ENCODE measurements at places on chromosomes 2 and 18. TPM values are rescaled to one million over a fixed set of nuclear protein-coding genes. Genes with fewer than 3 reads are reported as not detected.

HOXD10 gene
- 1.9 TPM for total RNA-seq

NAT8 gene
- not detected for total RNA-seq

ADGRF3 gene
- not detected for total RNA-seq

DYNC1I2 gene
- 121 TPM for total RNA-seq

PLA2R1 gene
- 31.6 TPM for total RNA-seq

CSRNP3 gene
- total RNA-seq: 8.3 TPM

WDR75 gene
- 31.5 TPM for total RNA-seq

IL1A gene
- total RNA-seq: 0.18 TPM

GRCh38 chr2:224983712-224984554 lies 58.3 kb downstream of the DOCK10 start:
- DNase-seq: no peak

DNA sequence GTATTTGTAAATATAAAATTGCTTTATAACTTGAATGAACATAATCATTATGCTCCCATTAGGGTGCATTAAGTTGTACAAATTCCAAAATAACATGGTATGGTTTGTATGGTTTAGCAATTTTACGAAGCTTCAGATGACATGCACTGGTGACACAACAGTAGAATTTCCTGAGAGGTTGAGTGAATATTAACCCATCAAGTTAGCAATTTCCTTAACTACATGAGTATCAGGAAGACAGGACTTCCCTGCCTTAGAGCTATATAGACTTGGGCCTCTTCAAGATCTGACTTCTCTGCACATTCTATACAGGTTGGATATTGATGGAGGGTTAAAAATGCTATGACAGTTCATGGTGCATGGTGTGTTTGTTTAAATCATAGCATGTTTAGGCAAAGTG lies 60.2 kb downstream of the ZC3H6 start:
- no peak for DNase-seq

- no peak for DNase-seq
Observed at GRCh38 chr18:62717925-62718800, 2.8 kb downstream of the PHLPP1 start.

GRCh38 chr2:129604560-129604959 lies 374.9 kb upstream of the RAB6C start:
- DNase-seq: no peak

DNA sequence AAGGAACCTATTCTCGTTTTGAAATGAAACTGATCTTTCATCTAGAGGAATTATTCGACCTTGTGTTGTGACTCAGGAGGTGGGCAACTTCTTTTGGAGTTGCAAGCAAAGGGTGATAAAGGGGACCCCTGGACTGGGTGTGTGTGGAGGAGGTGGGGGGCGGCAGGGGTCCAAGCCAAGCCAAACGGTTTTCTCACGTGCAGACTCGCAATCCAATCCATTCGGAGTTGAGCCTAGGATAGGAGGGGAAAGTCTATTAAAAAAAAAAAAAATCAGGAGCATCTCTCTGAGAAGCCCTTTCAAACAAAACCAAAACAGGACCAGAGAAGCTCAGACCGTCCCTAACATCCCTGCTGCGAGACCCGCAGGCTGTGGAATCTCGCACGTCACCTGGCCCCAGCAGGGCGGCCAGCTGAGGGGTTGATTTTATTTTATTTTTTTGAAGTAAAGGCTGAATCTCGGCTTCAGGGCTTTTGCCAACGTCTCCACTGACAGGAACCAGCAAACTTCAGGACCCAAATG lies 3.7 kb upstream of the ZEB2 start:
- no peak for DNase-seq

GRCh38 chr2:109341355-109342255 lies 212.6 kb downstream of the SH3RF3 start:
- no peak for DNase-seq

GRCh38 chr2:38692636-38693318 lies 26.9 kb downstream of the GALM start:
- no peak for DNase-seq

- DNase-seq: no peak
Observed at GRCh38 chr2:200756618-200757321, 54.9 kb upstream of the BZW1 start.

- DNase-seq: no peak
Observed at GRCh38 chr2:146950361-146950760, 894.5 kb upstream of the ACVR2A start.

DNA sequence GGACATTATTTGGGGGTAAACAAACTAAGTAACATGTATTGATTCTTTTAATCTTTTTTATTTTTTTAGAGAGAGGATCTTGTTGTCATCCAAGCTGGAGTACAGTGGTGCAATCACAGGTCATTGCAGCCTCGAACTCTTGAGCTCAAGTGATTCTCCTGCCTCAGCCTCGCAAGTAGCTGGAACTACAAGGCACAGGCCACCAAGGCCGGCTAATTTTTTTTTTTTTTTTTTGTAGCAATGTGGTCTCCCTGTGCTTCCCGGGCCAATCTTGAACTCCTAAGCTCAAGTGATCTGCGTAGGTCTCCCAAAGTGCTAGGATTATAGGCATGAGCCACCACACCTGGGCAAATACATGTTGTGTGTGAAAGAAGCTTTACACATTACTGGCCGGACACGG lies 29.6 kb downstream of the OLA1 start:
- DNase-seq: no peak

DNA sequence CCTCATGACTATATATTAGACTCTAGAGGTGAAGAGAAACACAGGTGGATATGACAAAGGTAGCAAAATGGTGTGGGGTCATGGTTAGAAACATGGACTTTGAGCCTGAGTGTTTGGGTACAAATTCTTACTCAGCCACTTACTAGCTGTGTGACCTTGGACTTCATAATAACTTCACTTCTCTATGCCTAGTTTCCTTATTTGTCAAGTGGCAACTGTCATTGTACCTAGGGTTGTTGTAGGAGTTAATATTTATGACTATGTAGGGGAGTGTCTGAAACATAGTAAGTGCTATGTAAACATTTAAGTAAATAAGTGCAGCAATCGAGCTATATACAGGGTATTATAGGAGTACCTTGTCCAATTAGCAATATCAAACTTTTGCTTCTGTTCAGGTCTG lies 49.7 kb upstream of the RAPH1 start:
- DNase-seq: no peak

- DNase-seq: no peak
Observed at GRCh38 chr2:165675551-165675968, 118.5 kb downstream of the GALNT3 start.

DNA sequence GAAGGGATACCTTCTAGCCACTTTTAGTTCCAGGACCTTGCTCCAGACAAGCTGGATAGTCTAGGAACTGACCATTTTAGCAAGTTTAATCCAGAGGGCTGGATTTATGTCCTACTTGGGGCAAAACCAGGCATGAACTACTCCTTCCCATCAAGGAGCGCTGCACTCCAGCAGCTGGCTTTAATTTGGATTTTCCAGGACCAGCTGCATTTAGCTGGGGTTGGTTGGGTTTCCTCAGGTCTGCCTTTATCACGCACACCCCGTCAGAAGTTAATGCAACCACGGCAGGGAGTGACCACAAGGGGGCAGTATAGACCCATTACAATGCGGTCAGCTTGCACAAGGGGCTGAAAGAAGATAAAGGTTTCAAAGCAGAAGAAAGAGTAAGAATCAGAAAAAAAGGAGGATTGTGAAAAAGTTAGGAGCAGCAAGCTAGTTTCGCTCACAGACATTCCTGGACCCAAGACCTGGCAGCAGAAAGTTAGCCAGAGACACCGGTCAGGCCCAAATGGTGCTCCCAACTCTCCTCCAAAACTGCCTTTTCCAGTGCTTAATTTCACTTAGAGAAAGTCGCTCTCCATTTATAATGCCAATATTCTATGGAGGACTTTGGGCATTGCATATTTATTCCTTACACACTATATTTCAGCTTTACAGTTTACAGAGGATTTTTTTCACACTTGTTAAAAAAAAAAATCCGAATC lies 40.1 kb downstream of the SLC4A1AP start:
- peak; percentile 92 for DNase-seq

DNA sequence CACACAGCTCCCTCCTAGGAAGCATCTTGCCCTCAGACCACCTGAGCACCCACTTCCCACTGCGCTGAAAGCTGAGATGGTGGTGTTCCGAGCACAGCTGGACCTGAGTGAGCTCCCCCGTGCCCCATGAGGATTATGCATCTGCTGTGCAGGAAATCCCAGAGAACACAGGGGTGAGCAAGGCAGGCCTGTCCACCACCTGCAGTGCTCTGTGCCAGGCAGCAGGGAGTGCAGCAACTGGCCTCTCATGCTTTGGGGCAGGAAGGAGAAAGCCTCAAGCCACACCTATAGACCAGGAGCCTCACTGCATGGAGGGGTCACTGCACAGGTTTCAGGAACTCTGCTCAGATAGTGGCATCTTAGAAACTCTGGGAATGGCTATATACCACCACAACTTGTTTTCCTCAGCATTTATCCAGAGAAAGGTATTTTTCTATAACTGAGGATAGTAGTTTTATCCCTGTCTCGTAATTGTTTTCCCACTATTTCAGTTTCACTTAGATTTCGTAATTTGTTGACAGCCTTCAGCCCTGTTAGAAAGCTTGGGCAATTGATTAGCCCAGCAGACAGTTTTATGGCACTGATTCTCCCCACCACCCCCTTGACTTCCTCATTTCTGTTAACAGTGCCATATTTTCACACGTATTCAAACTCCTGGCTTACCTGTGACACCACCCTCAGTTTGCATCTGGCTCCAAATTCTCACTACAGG lies 144.3 kb upstream of the DAPL1 start:
- no peak for DNase-seq

- no peak for DNase-seq
Observed at GRCh38 chr2:105315314-105315713, 14.2 kb downstream of the TGFBRAP1 start.

DNA sequence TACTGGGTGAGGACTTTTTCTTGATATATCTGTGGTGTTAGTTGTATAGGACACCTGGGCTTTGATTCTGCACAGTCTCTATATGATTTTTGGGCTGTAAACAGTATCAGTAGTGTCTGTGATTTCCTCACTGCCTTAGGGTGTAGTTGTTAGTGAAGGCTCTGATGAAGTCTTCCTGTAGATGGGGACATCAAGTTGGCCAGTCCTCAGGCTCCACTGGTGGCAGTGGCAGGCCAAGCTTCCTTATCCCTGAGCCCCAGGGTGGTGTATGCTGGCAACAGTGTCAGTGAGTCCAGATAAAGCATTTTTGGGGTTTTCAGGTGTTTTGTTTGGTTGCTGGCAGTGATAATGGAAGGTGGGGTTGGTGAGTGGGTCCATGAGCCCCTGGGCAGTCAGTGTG lies 961.4 kb downstream of the DSC3 start:
- DNase-seq: no peak

GRCh38 chr2:135709992-135710391 lies 31.7 kb upstream of the UBXN4 start:
- peak; percentile 79 for DNase-seq

GRCh38 chr2:39623917-39624316 lies 41.8 kb upstream of the TMEM178A start:
- no peak for DNase-seq

GRCh38 chr2:46299365-46300263 lies 2.4 kb downstream of the EPAS1 start:
- peak; percentile 73 for DNase-seq

GRCh38 chr18:58590254-58590653 lies 38.6 kb downstream of the ALPK2 start:
- DNase-seq: no peak

DNA sequence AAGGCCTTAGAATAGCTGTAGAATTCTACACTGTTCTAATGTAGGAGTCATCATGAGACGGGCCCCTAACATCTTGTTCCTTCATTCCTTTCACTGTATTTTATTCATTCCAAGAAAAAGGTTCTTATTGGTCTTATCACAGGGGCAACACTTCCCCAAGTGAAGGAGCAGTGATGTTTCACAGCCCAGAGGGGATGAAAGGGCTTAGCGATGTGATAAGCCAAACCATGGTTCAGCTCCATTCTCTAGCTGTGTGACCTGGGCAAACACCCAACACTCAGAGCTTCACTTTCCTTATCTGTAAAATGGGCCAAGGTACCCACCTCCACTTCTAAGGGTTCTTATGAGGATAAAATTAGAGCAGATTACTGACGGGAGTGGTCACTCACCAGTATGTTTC lies 25.4 kb upstream of the HS6ST1 start:
- no peak for DNase-seq

DNA sequence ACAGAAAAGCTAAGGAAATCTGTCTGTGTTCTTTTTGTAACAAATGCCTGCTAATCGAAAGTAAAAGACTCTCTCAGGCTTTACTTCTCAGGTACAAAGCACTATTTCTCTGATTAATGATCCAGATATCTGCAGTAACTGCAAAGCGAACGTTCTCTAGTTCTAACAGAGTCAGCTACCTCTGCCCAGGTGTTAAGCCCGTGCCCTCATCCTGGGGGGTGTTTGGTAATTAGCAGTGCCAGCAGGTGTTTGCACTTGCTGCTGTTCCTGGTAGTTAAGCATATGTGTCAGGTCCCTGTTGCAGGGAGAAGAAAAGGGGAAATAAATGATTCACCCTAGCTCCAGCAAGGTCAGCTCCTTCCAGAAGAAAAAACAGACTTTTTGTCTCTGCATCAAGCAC lies 58.8 kb upstream of the CRIM1 start:
- DNase-seq: no peak

- DNase-seq: no peak
Observed at GRCh38 chr2:172073518-172073917, 11.8 kb upstream of the DLX1 start.

- no peak for DNase-seq
Observed at GRCh38 chr2:30488012-30488659, 41.1 kb downstream of the LCLAT1 start.

DNA sequence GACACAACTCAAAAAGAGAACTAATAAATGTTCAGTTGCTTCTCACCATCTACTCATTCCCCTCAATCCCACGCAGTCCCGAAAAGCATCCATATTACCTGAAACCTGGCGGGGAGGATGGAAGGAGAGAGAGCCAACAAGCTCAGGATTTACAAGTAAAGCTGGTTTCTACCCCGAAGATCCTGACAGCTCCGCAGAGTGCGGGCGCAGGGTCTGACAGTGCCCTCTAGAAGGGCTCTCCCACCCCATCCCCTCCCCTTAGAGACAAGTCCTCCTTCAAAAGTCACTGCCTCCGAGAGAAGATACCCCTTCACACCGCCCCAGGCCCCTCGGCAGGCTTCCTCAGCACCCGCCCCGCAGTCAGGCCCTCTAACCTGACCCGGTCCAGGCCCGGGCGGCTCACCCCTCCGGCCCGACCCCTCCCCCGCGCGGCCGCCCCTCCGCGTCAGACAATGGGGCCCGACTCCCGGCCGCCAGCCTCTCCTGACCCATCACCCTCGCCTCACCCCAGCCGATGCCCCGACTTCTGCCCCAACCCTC lies 550 bp downstream of the RAB1A start:
- peak; percentile 82 for DNase-seq
